NCI-H1930 (cell line): ENCODE measurements at places on chromosomes 13 and 19.

DNA sequence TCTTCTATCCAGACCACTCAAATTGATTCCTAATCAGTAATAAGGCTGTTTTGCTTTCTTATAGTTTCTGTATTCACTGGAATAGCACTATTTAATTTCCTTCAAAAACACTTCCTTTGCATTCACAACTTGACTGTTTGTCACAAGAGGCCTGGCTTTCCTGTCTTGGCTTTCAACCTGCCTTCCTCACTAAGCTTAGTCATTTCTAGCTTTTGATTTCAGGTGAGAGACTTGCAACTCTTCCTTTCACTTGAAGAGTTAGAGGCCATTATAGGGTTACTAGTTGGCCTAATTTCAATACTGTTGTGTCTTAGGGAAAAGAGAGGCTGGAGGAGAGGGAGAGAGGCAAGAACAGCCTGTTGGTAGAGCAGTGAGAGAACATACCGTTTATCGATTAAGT, 47.0 kb downstream of the SACS start:
- DNase-seq, result no peak

GRCh38 chr19:48965806-48966540, 864 bp downstream of the FTL start:
- DNase-seq, result peak; percentile 84

- DNase-seq, result no peak
Observed at GRCh38 chr13:102276404-102276803, 125.4 kb downstream of the FGF14 start.

DNA sequence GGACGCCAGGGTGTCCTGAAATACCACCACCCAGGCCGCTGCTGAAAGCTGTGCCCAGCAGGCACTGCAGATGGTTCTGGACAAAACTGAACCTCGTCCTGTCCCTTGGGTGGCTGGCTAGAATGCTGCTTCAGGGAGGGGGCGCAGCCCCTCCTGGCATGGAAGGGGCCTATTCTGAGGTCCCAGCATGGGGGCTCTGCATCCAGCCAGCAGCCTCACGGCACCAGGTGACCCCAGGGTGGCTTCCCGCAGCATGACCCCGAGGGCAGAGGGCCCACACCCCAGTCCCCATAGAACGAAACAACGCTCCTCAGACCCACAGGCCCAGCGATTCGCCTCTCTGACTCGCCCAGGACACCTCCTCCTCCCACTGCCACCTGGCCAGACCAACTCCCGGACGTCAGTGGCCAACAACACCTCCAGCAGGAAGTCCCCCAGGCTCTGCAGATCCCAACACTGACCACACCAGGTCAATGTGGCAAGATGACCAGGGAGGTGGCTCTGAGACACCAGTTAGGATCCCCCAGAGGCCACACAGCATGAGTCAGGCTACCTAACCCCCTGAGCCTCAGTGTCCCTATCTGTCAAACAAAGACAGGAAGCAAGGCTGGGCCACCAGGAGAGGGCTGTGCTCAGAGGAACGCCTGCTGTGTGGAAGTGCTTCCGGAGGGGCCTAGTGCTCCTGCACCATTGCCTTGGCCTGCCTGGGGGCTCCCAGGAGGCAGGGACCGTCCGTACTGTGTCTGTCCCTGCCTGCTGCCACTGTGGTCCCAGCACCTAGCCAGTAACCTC, 6.1 kb downstream of the MKNK2 start:
- DNase-seq, result no peak

GRCh38 chr19:498511-498891, 2.2 kb downstream of the MADCAM1 start:
- no peak for DNase-seq

DNA sequence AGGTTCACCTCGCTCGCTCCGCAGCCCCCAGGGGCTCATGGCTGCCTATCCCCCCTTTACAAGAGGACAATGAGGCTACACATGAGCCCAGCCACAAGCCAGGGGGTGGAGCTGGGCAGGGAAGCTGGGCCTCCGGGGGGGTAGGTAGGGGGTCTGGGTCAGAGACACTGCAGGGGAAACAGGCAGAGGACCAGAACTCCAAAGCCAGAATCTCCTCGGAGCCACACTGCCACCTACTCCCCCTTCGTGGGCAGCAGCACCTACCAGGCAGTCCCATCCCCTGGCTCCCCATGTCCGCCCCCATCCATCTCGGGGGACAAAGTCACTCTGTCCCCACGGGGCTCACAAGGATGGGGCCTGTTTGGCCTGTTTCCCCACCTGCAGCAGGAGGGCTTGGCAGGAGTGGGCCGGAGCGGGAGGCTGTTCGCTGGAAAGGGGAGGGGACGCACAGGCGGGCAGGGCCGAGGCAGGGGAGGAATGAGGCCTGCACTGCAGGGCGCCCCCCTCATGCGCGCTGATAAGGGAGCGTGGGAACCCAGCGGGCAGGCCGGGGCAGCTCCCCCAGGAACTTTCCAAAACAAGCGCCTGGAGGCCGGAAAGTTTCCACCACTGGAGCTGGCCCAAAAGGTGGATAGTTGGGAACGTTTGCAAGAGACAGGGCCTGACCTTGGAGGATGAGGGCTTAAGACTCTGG, 545 bp upstream of the ISYNA1 start:
- no peak for DNase-seq

DNA sequence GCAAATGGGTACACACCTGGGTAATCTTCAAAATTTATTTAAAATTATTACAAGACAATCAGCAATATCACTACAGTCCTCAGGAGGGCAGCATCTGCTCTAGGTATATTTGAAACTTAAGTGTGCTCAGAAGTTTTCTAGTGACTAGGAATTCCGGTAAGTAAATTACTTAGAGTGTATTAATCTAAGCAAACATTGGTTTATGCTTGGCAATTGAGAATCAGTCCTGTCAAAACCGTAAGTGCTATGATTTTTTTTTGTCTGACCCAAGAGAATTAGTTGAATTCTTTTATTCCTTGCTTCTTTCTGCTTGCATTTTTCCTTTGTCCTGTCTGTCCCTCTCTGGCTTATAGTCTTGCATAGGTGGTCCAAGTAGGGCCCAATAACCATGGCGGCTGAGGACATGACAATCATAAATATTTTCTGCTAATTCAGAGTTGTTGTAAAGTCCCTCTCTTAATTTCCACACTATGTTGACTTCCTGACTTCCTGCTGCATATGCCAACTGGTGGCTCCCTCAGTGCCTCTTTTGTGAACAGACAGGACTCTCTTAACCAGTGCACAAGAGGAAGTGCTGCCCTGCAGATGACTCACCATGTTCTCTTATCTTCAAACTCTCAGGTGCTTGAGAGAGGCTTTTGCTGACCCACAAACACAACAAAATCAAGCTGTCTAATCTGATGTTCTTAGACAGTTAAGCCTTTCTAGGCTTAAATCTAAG, 82.2 kb downstream of the SLAIN1 start:
- DNase-seq, result peak; percentile 17

DNA sequence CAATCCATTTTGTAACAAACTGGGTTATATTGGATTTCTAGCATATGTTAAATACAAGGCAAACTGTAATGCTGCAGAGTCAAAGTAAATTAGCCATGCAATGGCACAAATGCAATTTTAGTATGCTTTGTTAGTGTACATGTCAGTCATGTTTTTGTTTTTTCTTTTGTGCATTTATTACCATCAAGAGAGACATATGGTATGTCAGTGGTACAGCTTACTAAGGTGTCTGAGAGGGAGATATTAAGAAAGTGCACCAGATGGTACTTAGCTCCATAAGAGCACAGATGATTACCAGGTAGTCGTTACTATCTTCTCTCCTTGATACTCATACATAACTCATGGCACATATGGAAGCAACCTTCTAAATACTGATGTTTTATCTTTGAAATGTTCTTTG, 550.3 kb downstream of the GPC5 start:
- DNase-seq, result no peak

GRCh38 chr19:7833225-7834099, 3.4 kb downstream of the EVI5L start:
- DNase-seq, result no peak

DNA sequence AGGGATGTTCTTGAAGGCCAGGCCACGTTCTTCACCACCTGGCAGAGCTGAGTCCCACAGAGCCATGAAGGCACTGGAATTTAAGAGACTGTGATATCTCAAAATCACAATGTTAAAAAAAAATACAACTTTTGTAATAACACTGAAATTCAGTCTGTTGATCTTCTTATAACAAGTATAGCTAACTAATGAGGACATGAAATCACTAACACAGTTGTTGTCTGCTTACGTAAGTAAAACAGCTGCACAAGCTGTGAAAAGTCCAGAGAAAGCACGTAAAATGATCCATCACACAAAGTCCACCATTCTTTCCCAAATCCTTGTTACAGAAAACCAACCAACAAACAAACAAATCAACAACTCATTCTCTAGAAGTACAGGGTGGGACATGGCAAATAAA, 32.9 kb downstream of the FLT3 start:
- DNase-seq, result no peak

DNA sequence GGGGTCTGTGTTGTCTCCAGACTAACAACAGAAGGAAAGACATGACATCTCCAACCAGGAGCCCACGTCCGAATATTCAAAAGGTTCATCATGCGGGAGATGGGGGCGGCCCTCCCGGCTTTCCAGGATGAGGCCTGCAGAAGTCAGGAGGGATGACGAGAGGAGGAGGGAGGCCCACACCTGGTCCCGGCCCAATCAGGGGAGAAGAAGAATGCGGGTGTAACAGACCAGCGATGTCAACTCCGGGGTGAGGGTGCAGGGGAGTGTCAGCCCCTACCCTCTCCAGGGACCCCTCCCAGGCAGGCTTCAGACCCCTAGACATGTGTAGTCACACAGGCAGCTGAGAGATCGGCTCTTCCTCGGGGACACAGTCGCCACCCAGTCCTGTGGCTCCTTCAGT, 275.3 kb upstream of the ZNF507 start:
- DNase-seq, result no peak

GRCh38 chr13:105395041-105395440, 1140.4 kb downstream of the EFNB2 start:
- no peak for DNase-seq

DNA sequence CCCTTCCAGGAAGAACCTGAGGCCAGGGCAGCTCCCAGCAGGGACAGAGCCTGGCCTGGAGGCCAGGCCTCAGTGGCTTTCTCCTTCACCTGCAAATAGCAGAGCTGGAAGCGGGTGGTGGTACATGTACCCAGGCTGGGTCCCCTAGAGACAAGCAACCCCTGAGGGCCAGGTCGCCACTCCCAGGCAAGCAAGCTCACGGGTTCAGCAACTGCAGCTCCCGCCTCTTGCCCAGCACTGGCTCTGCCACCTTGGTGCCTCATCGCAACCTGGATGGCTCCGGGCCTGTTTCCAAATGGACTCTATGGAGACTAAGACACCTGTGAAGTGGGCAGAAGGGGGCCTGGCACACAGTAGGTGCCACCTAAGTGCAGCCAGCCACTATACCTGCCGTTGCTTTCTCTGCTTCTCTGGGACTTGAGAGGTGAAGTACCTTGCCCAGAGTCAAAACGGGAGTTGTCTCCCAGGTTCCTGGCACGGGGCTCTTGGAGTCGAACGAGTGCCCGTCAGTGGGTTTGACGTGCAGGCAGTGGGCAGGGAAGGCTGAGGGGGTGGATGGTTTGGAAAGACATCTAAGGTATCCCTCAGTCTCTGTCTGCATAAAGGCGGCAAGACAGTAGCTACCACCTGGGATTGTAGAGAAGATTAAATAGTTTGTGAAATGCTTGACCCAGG, 2.4 kb upstream of the PLPP2 start:
- DNase-seq, result no peak

- DNase-seq, result no peak
Observed at GRCh38 chr19:48041877-48042580, 1.9 kb downstream of the CABP5 start.

DNA sequence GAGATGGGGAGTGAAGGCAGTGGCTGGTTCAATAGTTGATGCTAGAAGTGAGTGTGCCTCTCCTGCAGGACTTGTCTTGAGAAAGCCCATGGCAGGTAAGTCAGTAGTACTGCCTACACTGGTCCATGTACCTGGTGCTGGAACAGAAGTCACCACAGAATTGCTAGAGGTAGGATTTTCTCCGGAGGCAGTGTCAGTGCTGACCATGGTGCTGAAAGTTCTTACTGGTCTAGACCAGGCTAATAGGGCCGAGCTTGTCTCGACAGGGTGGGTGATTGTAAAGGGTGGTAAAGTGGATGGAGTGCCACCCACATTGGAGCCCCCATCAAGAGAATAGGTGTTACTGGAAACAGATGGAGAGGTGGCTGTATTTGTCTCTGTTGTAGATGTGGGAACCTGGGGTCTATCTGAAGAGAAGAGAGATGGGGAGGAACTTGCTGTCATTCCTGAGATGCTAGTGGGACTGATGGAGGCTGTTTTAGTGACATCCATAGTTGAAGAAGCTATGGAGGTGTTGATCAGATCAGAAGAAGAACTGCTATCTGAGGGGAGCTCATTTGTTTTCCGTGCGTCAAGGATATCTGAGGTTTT, 36.6 kb downstream of the MUC16 start:
- DNase-seq, result no peak

- no peak for DNase-seq
Observed at GRCh38 chr13:75633285-75633684, 2.8 kb upstream of the LMO7 start.

DNA sequence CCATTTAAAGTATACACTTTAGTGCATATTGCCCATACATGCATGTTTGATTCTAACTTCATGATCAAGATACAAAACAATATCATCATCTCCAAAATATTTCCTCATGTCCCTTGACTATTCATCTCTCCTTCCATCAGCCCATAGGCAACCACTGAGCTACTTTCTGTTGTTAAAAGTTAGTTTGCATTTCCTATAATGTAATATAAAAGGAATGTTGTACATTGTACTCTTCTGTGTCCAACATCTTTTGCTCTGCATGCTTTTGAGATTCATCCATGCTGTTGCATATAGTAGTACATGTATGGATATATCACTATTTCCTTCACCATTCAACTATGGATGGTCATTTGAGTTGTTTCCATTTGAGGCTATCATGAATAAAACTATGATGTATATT, 74.7 kb downstream of the ITGBL1 start:
- DNase-seq, result no peak

GRCh38 chr19:10339380-10339960, at the start of gene ICAM3:
ICAM3 (minus strand) TSS chr19:10339624; CDS start chr19:10339614, 10 bp downstream.
- no peak for DNase-seq

GRCh38 chr19:40530091-40530901, 46.4 kb upstream of the SHKBP1 start:
- DNase-seq, result peak; percentile 30

GRCh38 chr19:2865334-2866100, 1.6 kb upstream of the ZNF556 start:
- DNase-seq, result no peak

DNA sequence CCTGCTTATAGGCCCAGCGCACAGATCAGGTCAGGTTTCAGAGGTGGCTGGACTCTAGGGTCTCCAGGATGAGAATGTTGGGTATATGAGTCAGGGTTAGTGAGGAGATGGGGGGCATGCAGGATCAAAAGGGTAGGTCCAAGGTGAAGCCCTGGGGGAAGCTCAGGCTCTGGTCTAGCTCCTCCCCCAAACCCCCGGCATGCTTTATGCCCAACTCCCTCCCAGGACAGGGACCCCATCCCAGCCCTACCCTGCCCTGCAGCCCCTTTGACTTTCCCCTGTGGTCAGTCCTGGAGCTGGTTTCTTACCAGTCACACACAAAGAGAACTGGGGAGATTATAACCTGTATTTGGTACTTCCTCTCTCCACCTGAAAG, 9.8 kb upstream of the CEACAM18 start:
- no peak for DNase-seq
